Neuronal stem cell (in vitro differentiated cells): ENCODE measurements at places on chromosomes 11 and 22.

DNA sequence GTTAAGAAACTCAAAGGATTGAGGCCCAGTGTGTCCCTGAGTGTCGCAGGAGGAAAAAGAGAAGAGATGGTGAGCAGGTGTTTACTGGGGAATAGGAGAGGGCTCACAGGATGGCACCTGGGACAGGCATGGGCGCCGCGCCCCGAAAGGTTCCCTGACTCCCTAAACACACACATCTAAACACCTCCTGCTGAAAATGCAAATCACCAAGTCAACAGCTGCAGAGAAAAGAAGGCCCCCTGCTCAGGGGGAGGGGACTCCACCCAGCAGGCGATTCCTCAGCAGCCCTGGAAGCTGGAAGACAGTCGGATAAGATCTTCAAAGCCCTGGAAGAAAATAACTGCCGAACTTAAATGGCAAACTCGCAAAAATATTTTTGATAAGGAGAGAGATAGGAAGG is 377.2 kb downstream of the BRD1 start:
- H3K4me1 ChIP-seq = no peaks in the 10 kb centered on the region
- H3K27ac ChIP-seq = no peak overlapping the region
- no peak for DNase-seq
- H3K36me3 ChIP-seq = no peaks in the 10 kb centered on the region

GRCh38 chr11:109933126-109933525 is 160.1 kb upstream of the ZC3H12C start:
- no peak overlapping the region for H3K27ac ChIP-seq
- no peaks in the 10 kb centered on the region for H3K36me3 ChIP-seq
- H3K4me3 ChIP-seq = no peak overlapping the region
- H3K27me3 ChIP-seq = no peaks in the 10 kb centered on the region
- H3K4me1 ChIP-seq = no peaks in the 10 kb centered on the region

DNA sequence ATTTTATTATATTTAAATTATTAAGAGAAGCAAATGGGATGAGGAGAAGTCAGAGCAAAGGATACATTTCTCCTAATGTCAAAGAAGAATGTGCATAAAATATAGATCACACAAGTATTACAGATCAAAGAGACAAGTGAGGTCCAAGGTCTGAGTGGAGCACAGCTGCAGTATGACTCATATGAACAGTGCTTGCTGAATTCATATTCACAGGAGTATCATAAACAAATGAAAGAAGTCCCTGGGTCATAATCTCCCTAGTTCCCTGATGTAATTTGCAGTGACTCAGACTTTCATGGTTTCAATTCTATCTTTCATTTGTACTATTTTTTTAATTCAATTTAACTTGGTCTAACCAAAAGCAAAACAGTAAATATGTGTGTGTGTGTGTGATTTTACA is 499.0 kb upstream of the CCDC179 start:
- H3K27me3 ChIP-seq = no peaks in the 10 kb centered on the region
- H3K4me3 ChIP-seq = no peak overlapping the region
- H3K4me1 ChIP-seq = no peaks in the 10 kb centered on the region
- H3K36me3 ChIP-seq = no peaks in the 10 kb centered on the region

DNA sequence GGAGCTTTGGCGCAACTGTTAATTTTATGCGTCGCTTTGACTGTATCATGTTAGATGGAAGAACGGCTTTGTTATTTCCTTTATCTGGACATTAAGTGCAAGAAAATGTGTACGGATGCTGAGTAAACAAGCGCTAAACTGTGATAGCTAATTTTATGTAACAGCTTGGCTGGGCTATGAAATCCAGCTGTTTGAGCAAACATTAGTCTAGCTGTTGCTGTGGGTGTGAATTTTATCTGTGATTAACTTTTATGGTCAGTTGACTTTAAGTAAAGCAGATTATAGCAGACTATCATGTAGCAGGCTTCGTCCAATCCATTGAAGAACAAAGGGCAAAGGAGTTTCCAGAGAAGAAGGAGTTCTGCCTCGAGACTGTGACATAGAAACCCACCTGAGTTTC is 14.0 kb downstream of the OR8A1 start:
- no peak overlapping the region for H3K27ac ChIP-seq
- no peaks in the 10 kb centered on the region for H3K27me3 ChIP-seq
- no peaks in the 10 kb centered on the region for H3K36me3 ChIP-seq
- H3K4me1 ChIP-seq = no peaks in the 10 kb centered on the region
